Airway epithelial cell (primary cell): ENCODE measurements at places on chromosomes 4 and X. TPM values are rescaled to one million over a fixed set of nuclear protein-coding genes. Genes with fewer than 3 reads are reported as not detected.

H2BW2 gene
- total RNA-seq, result not detected in 2 replicates

ZNF330 gene
- total RNA-seq, result 28.3 and 29.0 TPM in 2 replicates

SYTL5 gene
- total RNA-seq, result 2.7 and 3.4 TPM in 2 replicates

SASH3 gene
- total RNA-seq, result not detected in 2 replicates

ITM2A gene
- 0.42 TPM in 1 of 2 replicates, not detected in the other for total RNA-seq

SORCS2 gene
- 0.93 and 2.3 TPM in 2 replicates for total RNA-seq

CAPN6 gene
- 0.14 TPM in 1 of 2 replicates, not detected in the other for total RNA-seq

INTS12 gene
- 18.6 and 21.7 TPM in 2 replicates for total RNA-seq

CENPVL2 gene
- total RNA-seq, result not detected in 2 replicates

WDR17 gene
- 0.09 and 0.21 TPM in 2 replicates for total RNA-seq

MORC4 gene
- 14.1 and 17.8 TPM in 2 replicates for total RNA-seq

VEGFD gene
- total RNA-seq, result 0.07 TPM in 1 of 2 replicates, not detected in the other

ZFP92 gene
- 0.05 and 0.21 TPM in 2 replicates for total RNA-seq

TECRL gene
- not detected in 2 replicates for total RNA-seq

PNMA5 gene
- total RNA-seq, result not detected in 2 replicates

ADH7 gene
- total RNA-seq, result 13.6 and 14.7 TPM in 2 replicates

HDAC6 gene
- 24.9 and 28.6 TPM in 2 replicates for total RNA-seq

DUSP21 gene
- total RNA-seq, result not detected in 2 replicates

ANXA5 gene
- 225 and 244 TPM in 2 replicates for total RNA-seq

PAGE5 gene
- total RNA-seq, result not detected in 2 replicates

TMEM150C gene
- total RNA-seq, result 0.42 and 0.65 TPM in 2 replicates

TMEM47 gene
- 2.0 and 3.0 TPM in 2 replicates for total RNA-seq

RTL9 gene
- total RNA-seq, result 0.09 and 0.42 TPM in 2 replicates

HSFX3 gene
- not detected in 2 replicates for total RNA-seq

SATL1 gene
- not detected in 2 replicates for total RNA-seq

TADA2B gene
- total RNA-seq, result 10.5 and 11.8 TPM in 2 replicates

SLC9A7 gene
- total RNA-seq, result 7.2 and 11.8 TPM in 2 replicates
